NCI-H1092 (cell line): ENCODE measurements at places on chromosomes 4 and X.

DNA sequence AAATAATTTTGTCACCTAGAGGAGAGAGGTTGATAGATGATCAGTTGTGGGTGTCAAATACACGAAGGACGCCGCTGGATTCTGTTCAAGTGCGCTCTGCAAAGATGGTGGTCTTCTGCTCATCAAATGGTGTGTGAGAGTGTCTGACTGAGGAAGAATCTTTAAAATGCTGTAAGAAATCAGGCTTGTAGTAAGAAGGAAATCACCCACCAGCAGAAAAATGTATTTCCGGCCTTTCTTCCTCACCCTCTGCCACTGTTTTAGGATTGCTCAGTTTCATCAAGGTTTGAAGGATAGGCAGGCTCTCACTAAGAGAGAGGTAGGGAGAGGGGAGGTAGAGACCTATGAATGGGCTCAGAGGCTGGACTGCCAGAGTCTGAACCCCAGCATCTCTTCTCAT is 28.7 kb downstream of the RHOH start:
- no peak for DNase-seq

- no peak for DNase-seq
Observed at GRCh38 chr4:23934915-23935314, 45.1 kb upstream of the PPARGC1A start.

GRCh38 chrX:85375333-85375738 is 4.1 kb downstream of the POF1B start:
- DNase-seq, result no peak

- no peak for DNase-seq
Observed at GRCh38 chr4:178414881-178415446, 972.7 kb upstream of the AGA start.

DNA sequence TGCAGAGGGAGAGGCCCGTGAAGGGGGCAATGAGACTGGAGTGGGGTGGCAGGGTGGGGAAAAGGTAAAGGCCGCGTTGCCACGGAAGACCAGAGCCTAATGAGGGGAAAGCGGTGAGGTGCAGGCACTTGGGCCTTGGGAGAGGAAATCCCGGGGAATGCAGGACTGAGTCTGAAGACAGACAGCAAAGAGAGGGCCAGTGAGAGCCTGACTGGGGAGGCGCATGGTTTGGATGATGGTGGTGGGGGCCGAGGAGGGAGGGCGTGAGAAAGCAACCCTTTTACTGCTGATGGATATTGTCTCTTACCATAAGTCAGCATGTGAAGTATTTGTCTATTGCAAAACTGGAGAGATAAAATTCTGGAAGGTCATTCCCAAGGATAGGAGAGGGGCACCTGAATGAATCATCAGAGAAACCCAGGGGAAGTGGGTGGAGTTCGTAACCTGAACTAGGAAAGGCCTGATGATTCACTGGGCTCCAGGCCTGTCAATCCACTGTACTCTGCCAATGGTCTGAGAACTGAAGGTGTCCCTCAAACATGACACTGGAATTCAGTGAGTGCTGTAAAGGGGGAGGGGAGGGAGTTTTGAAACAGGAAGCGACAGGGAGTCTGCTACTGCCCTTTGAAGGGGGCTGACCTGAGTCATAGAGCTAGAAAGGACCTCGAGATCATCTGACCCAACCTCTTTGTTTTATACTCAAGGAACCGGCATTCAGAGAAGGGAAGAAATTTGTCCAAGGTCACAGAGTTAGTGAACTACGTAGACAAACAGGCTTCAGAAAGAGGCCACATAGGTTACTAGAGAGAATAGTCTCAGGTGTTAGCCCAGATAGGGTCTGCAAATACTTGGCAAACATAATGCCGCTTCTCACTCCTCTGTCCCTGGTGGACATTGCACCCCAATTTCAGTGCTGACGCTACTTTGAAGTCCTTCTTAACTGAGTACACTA is 52.2 kb downstream of the NALF2 start:
- no peak for DNase-seq
